ENCODE measurements at places on chromosomes 4 and X.

- no peak for DNase-seq
Measured at GRCh38 chrX:30364229-30364628, 55.0 kb upstream of the NR0B1 start.

DNA sequence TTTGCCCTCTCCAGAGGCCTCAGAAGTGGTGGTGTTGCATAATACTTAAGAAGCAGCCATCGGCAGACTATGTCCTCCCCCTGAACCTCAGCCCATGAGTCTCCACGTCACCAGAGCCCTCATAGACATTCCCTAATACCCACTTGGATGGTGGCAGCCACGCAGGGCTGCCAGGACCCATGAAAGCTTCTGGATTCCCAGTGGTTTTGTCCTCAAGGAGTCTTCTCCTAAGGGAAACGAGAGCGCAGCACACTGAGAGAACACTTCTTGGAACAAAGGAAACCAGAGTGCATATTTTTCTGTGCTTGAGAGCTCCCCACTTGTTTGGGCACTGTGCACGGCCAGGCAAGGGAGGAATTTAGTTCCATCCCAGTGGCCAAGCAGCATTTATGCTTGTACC, 204.1 kb upstream of the DMD start:
- DNase-seq = no peak

GRCh38 chrX:53088136-53088974, 5.6 kb upstream of the KANTR start:
- peak; percentile 59 for DNase-seq

DNA sequence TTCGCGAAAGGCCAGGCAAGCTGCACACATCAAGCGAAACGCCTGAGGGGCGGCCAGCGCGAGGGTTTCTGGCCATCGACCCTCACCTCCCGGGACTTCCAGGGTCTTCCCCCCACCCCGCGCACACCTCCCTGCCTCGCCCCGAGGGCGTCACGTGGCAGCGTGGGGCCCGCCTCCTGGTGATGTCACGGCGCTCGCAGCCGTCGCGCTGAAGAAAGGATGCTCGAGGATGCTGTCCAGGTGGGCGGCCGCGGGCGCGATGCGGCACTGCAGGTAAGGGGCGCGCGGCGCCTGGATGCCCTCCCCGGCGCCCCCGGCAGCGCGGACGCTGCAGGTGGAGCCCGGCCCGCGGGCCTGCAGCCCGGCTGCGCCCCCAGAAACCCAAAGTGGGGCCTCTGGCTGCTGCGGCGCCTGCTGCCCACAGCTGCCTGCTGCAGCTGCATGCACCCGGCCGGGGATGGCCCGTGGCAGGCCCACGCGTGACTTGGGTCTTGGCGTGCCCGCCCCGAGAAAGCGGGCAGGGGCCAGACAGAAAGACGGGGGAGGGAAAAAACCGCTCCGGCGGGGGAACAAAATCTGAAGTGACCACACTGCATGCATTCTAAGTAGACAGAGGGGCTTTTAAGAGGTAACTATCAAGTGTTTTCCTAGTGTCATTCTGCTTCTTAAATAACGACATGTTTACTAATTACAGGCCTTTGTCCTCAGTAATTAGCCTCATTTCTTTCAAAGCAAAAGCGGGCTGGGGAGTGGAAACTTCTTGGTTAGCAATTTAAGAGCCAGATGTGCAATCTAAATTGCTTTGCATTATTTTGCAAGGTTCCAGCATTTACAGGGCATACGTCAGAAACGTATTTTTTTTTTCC, 1.7 kb downstream of the CLCN4 start:
- peak; percentile 28 for DNase-seq

DNA sequence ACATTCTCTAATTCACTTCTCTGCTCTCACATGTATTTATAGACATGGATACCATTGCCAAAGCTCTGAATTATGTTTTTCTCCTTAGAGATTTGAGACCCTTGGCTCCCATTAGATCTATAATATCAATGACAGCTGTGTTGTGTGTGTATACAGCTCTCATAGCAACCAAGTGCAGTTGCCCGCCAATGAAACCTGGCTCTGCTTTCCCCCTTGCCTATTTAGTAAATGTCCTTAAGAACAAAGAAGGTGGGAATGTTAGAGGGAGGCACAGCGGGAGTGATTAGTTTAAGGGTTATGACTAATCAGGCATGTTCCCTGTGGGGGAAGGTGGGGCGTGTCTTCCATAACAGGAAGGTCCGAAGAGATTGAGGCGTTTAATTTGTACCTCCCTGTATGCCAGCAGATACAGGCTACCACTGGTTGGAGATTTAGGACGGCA, 100.5 kb upstream of the TBC1D9 start:
- DNase-seq = no peak

DNA sequence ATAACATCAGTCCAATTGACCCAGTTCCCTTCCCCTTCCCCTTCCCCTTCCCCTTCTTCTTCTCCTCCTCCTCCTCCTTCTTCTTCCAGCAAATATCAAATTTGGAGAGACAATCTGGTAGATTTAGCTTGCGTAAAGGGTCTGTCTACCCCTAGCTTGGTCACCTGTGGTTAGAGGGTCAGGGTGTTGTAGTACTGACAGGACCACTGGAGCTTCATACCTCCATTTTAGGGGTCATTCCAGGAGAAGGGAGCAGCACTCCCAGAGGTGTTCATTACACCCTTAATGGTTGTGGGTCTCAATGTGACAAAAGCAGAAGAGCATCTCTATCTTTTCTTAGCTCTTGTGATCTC, 3.7 kb upstream of the FGB start:
- no peak for DNase-seq

DNA sequence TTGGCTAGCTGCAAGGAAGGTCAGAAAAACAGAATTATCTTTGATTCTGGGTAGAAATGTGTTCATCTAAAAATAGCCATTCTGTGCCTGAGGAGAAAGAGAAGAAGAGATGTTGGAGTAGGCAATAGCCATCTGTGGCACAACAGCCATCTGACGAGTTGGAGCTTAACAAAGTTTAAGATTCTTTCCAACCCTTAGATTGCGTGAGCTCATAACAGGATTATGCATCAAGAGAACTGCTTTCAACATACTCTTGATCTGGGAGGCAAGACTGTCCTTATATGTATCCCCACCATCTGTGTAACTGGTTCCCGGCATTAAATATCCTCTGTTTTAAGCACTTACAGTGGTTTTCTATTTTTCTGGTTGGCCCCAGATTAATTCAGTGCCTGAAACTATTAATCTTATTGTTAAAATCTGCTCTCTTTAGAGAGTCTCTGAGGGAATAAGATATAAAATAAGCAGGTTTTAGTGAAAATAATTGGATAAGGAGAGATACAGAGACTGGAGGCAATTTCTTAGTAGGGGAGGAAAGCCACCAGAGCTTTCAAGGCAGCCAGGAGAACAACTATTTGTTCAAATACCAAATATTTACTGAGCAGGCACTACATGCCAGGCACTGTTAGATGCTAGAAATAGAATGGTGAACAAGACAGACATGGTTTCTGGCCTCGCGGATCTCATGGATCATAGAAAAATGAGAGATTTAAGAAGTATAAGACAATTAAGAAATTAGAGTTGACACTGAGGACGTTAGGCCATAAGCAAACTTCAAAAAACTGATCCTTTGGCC, 398.0 kb downstream of the SMARCA1 start:
- DNase-seq = no peak

DNA sequence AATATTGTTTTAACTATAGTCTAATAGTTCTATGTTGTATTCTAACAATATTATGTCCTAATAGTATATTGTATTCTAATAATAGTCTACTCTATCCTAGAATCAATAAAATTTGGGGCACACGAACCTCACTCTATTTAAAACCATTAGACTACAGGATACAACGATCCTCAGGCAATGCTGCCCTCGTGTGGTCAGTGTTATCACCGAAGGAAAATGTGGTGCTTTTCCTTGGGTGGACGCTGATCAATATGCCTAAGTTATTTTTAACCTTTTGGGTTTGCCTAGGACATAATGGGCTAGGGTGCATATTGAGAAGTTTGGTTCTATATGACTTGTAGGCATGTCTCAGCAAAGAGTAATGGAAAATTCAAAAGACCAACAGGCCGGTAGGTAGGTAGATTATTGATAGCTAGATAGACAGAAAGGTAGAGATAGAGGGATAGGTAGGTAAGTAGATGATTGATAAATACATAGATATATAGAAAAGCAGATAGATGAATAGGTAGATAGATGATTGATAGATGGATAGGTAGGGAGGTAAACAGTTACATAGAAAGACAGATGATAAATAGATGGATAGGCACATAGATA, 75.1 kb downstream of the PRKX start:
- peak; percentile 38 for DNase-seq

GRCh38 chr4:71404049-71404448, 65.2 kb downstream of the SLC4A4 start:
- no peak for DNase-seq

DNA sequence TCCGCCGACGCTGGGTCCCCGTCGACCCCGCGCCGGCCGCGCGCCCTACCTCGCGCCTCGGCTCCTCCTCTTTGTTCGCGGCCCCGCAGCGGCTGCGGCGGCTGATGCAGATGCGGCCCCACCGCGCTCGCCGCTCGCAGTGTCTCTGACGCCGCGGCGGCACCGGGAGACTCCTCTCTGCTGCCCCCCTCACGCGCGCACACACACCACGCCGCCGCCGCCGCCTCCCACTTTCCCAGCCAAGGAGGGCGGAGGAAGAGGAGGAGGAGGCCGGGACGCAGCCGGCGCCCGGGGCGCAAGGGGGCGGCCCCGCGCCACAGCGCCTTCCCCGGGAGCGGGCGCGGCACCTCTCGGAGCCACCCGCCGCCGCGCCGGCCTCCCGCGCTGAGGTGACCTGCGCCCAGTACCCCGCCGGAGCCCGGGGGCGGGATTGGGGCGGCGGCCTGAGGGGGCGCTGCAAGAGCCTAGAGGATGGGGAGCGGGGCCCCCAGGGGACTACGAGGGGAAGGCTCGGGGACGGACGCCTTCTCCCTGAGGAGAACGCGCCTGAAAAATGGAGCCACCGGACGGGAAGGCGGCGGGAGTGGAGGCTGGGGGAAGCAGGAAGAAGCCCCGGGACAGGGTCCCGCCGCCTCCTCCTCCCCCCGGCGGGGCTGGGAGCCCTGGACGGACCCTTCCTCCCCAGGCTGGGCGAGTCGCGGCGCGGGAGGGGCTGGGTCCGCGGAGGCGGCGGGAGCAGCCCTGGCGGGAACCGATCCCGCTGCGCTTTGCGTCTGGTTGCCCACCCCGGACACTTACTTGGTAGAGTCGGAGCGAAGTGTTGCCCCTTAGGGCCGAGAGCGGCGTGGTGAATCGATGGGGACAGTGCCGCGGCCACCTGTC, at the start of gene SH3RF1:
Gene SH3RF1, minus strand, starts transcription at position 147 of the 882 bp plus-strand sequence. CDS start 1,744 bp downstream, outside the sequence.
- peak; percentile 79 for DNase-seq

DNA sequence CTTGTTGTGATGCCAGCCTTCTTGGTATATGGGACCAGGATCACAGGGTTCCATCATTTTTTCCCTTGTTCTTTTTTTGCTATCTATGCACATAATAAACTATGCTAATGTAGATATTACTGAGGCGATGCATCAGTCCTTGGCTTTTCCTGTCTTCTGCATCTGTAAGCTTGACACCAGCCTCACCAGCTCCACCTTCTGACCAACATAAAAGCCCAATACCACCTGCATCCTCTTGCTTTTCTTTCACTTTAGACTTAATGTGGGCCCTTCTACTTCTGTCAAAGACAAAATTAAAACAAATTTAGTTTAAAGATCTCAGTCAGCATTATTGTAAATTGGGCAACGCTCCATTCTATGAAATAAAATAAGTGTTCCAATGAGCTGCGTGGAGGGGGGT, 1718.8 kb upstream of the PCDH10 start:
- DNase-seq = no peak

DNA sequence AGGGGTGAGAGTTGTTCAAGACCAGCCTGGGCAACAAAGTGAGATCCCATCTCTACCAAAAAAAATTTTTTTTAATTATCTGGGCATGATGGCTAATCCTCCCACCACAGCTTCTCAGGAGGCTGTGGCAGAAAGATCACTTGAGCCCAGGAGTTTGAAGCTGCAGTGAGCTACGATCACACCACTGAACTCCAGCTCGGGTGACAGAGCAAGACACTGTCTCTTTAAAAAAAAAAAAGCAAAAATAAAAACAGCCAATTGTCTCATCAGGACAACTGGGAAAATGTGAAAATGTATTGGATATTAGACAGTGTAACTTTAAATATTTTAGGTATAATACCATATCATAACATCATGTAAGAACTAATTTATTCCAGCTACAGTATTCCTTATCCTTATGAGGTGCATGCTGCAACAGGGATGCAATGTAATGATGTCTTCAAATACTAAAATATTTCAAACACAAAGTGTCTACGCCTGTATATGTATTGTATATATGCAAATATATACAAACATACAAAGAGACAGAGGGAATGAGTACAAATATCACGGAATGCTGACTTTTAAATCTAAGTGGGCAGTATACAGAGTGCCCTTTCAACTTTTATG, 17.2 kb downstream of the FAM13A start:
- DNase-seq = no peak

GRCh38 chr4:185792384-185793115, 19.4 kb downstream of the SORBS2 start:
- DNase-seq = no peak

- no peak for DNase-seq
Measured at GRCh38 chrX:119690921-119691716, 1.8 kb downstream of the SEPTIN6 start.

- DNase-seq = no peak
Measured at GRCh38 chrX:154596290-154596929, 11.5 kb downstream of the CTAG1A start.

DNA sequence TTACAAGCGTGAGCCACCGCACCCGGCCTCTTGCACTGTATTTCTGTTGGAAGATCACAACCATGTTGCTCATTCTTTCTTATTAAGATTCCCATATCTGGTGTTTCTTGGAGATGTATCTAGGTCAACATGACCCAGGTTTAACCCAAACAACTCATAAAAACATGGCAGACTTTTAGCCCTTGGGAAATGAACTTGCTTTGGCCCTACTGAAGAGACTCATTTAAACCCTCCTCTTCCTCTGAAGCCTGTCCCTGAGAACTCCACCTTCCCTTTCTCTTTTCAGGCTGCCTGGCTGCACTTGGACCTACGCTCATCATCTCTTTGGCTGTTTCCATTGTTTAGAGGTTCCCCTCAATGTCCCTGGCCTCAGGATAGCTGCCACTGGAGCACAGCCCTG, 22.8 kb upstream of the OPN1LW start:
- no peak for DNase-seq

DNA sequence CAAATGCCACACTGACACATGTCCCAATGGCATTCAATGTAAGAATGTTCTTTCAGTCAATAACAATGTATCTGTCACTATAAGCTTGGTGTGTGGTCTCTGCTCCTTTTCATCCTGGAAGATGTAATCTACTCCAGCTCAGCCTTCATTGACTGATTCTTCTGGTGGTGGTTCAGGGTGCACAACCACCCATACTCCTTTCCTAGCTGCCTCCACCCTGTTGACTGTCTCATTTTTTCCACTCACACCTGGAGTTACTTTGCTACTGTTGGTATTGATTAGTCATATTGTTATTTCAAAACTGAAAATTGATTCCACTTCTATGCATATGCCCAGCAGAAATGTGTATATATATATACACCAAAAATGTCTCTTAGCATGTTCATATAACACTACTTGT, 140.5 kb downstream of the ASB9 start:
- no peak for DNase-seq
